Neuronal stem cell (in vitro differentiated cells): ENCODE measurements at places on chromosomes 6 and 20.
A peak's percentile ranks its signal among the peaks of the same experiment; 100 is the strongest.

DNA sequence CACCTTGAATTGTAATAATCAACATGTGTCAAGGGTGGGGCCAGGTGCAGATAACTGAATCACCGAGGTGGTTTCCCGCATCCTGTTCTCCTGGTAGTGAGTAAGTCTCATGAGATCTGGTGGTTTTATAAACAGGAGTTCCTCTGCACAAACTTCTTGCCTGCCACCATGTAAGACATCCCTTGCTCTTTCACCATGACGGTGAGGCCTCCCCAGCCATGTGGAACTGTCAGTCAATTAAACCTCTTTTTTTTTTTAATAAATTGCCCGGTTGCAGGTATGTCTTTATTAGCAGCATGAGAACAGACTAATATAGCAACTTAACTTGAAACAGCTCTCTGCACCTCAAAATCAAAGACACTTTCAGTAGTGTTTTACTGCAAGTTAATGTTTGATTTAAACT, 121.6 kb downstream of the OGFRL1 start:
- H3K27me3 ChIP-seq = no peaks in the 10 kb centered on the region
- H3K4me3 ChIP-seq = no peak overlapping the region
- peaks cover 100% of the 10 kb centered on the region for H3K36me3 ChIP-seq
- no peak overlapping the region for H3K27ac ChIP-seq
- H3K4me1 ChIP-seq = peaks cover 4% of the 10 kb centered on the region
- no peak for DNase-seq

DNA sequence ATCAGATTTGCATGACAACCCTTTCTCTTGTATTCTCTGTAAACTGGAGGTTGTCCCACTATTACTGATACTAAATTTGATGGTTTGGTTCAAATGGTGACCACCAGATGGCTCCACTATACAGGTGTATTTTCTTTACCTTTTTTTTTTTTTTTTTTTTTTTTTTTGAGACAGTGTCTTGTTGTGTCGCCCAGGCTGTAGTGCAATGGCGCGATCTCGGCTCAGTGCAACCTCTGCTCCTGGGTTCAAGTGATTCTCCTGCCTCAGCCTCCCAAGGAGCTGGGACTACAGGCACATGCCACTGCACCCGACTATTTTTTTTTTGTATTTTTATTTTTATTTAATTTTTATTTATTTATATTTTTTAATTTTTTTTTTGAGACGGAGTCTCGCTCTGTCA, 6.6 kb upstream of the WTAP start:
- DNase-seq = peak; percentile 17
- H3K4me1 ChIP-seq = no peaks in the 10 kb centered on the region
- H3K4me3 ChIP-seq = no peak overlapping the region
- H3K36me3 ChIP-seq = peaks cover 2% of the 10 kb centered on the region
- H3K27ac ChIP-seq = no peak overlapping the region

- H3K4me1 ChIP-seq = peaks cover 3% of the 10 kb centered on the region
- no peak for DNase-seq
- peaks cover 18% of the 10 kb centered on the region for H3K36me3 ChIP-seq
- H3K4me3 ChIP-seq = no peak overlapping the region
- H3K27ac ChIP-seq = no peak overlapping the region
Measured at GRCh38 chr20:2136275-2136674, 34.6 kb downstream of the STK35 start.

DNA sequence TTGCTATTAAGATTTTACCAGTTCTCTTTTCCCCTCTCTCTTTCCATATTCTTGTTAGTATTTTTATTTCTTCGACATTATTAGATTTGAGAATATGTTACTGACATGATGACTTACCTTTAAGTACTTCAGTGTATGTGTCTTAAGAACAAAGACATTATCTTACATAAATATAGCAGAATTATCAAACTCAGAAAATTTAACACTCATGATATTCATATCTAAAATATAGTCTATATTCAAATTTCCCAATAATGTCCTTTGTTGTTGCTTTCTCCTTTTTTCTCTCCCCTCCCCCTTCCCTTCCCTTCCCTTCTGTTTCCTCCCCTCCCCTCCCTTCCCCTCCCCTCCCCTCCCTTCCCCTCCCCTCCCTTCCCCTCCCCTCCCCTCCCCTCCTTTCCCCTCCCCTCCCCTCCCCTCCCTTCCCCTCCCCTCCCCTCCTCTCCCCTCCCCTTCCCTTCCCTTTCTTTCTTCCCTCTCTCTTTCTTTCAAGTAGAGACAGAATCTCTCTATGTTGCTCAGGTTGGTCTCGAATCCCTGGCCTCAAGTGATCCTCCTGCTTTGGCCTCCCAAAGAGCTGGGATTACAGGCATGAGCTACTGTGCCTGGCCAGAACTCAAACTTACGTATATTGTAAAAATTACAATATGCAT, 56.5 kb downstream of the RSPH3 start:
- no peaks in the 10 kb centered on the region for H3K36me3 ChIP-seq
- H3K27me3 ChIP-seq = peaks cover 7% of the 10 kb centered on the region
- H3K4me1 ChIP-seq = peaks cover 4% of the 10 kb centered on the region
- no peak overlapping the region for H3K27ac ChIP-seq
- no peak overlapping the region for H3K4me3 ChIP-seq
- no peak for DNase-seq

- H3K36me3 ChIP-seq = no peaks in the 10 kb centered on the region
- H3K27me3 ChIP-seq = no peaks in the 10 kb centered on the region
- H3K4me1 ChIP-seq = no peaks in the 10 kb centered on the region
Measured at GRCh38 chr6:72861935-72862432, 240.1 kb downstream of the KCNQ5 start.

DNA sequence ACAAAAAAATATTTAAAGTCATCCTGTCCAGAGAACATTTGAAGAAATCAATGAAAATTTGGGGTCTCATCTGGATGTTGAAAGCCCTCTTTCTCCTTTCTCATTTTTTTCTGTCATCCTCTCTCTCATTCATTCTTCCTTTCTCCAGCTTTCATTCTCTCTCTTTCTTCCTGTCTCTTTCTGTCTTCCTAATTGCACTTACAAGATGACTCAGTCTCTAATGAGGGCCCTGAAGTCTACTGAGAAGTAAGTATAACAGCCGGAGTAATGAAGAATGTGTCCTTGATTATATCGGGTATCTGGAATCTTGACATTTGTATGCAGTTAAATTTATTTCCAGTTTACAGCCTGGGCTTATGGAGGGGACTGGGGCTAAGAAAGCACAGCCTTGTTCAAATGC, 232.2 kb upstream of the SULF2 start:
- DNase-seq = no peak
- H3K36me3 ChIP-seq = no peaks in the 10 kb centered on the region
- peaks cover 11% of the 10 kb centered on the region for H3K4me1 ChIP-seq
- no peak overlapping the region for H3K4me3 ChIP-seq

DNA sequence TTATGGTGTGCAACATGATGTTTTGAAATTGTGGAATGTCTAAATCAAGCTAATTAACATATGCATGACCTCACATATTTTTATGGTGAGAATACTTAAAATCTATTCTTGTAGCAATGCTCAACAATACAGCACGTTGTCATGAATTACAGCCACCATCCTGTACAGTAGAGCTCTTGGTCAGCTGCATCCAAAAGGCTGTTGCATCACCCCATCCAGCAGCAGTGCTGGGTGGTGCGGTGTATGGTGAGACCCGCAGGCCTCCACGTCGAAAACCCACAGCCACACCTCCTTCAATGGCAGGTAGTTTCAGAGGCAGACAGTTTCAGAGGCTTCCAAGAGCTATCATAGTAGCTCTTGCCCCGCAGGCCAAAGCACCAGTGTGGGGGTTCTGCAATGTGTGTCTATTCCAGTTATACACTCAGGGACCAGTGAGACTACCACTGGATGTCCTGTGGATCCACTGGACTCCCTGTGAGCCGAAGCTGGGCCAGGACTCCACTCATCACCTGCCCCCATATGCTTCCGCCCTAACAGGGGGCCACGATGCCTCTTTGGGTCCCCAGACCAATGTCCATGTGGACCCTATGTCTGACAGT, 23.4 kb downstream of the PACSIN1 start:
- H3K27ac ChIP-seq = no peak overlapping the region
- H3K4me1 ChIP-seq = peaks cover 9% of the 10 kb centered on the region
- no peak for DNase-seq
